Effector CD8-positive, alpha-beta T cell (primary cell): ENCODE measurements at places on chromosomes 12 and 14.
A peak's percentile ranks its signal among the peaks of the same experiment; 100 is the strongest.

DNA sequence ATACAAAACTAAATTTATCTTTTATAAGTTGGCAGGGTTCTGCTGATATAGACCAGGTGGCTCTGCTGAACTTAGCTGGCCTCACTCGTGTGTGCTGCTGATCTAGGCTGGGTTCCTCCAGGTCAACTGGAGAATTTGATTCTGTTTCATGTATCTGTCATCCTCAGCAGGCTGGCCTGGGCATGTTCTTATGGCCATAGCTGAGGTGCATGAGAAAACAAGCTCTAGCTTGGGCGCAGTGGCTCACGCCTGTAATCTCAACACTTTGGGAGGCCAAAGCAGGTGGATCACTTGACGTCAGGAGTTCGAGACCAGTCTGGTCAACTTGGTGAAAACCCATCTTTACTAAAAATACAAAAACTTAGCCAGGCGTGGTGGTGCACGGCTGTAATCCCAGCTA lies 24.3 kb upstream of the BCL2L14 start:
- DNase-seq = no peak

- DNase-seq = no peak
Measured at GRCh38 chr12:130372936-130373335, 35.2 kb downstream of the PIWIL1 start.

DNA sequence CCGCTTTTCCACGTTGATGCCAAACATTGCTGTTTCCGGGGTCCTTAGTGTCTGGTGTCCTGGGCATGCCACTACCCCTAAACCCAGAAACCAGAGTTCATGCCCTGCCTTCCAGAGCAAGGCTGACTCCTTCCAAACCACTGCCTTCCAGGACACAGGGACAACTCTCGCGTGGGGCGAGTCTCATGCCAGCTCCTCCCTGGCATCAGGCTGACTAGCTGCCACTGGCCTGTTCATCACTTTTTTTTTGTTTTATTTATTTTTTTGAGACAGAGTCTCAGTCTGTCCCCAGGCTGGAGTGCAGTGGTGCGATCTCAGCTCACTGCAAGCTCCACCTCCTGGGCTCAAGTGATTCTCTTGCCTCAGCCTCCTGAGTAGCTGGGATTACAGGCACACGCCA lies 4.8 kb downstream of the SETD1B start:
- DNase-seq = no peak

DNA sequence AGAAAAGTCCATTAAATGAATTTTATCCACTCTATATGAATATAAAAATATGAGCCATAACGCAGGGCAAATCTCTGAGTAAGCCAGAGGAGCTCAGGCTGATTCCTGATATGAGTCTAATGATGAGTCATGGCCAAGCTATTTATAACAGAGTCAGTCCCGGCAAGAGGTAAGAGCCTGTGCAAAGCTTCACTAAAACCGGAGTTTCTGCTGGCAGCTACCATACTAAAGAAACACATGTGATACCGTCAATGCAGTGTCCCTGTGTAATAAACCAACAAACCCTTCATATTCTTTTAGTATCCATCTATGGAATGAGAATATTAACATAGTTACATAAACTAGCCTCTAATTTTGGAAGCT lies 319.4 kb downstream of the KCNC2 start:
- DNase-seq = no peak

DNA sequence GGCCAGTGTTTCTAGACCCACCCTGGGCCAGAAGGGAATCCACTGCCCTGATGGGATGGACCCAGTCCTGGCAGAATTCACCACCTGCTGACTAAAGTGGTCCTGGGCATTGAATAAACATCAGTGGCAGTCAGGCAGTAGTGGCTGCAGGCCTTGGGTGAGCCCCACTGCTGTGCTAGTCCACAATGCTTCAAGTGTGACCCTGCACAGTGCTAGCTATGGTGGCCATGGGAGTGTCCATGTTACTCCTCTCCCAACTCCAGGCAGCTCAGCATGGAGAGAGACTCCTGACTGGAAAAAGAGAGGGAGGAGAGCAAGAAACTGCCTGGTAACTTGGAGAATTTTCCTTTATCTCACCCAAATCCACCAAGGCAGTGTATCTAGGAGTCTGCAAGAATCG lies 17.5 kb upstream of the CSRP2 start:
- no peak for DNase-seq

- DNase-seq = no peak
Measured at GRCh38 chr14:75059642-75060041, 4.2 kb downstream of the ACYP1 start.

GRCh38 chr12:77016606-77017005 lies 48.8 kb downstream of the E2F7 start:
- DNase-seq = no peak

GRCh38 chr14:75268633-75269550 lies 9.7 kb upstream of the FOS start:
- DNase-seq = no peak

GRCh38 chr12:93039930-93040329 lies 110.8 kb upstream of the EEA1 start:
- DNase-seq = no peak

GRCh38 chr14:24277606-24278321 lies 6.4 kb upstream of the RABGGTA start:
- no peak for DNase-seq

DNA sequence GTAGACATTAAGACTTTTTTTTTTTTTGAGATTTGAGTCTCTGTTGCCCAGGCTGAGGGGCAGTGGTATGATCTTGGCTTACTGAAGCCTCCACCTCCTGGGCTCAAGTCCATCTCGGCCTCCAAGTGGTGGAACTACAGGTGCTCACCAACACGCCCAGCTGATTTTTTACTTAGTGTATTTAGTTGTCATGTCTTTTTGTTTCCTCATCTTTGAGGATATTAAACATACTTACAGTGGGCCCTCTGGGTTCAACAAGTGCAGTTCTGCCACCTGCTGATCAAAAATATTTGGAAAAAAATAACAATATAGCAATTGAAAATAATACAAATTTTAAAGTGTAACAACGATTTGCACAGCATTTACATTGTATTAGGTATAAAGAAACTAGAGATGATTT lies 4.4 kb upstream of the B4GALNT1 start:
- DNase-seq = no peak

DNA sequence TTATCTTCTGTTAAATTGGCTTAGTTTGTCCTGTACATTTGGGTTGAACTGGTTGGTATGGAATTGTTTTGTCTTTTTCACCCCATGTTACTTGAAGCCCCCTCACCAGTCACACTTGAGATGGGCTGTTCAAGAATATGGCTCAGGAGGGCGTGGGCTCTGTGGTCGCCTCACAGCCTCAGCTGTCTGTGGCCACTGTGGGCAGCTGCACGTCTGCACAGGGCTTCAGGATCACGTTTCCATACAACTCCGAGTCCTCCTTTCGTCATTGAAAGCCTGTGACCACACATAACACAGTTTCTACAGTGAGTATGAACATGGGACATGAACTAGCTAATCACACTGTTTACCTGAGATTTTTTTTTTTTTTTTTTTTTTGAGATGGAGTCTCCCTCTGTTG lies 81.3 kb downstream of the MOK start:
- no peak for DNase-seq

DNA sequence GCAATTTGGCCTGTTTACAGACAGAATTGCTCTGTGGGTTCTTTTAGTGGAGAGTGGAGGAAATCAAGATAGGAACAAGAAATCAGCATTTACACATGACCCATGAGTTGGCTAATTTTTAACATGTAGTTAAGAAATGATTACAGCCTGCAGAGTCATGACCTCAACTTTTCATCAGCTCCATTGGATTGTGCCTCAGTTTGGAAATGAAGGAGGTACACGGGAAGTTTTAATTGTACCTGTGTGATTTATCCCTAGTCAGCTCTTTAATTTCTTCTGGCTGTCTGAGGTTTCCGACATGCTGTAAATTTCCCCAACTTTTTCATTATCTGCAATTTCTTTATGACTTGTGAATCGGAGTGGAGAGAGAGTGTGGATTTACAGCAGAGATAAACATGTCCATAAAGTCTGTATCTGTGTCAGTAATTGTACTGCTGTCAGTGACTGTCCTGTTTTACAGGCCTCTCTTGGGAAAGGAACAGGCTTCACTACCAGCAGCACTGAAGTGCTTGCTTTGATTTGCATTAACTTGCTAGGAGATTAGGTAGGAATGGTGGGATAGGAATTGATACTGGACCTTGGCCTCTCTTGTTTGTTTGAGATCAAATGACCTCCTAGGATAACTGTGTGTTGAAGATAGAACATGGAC lies 49.2 kb downstream of the LIN52 start:
- no peak for DNase-seq

DNA sequence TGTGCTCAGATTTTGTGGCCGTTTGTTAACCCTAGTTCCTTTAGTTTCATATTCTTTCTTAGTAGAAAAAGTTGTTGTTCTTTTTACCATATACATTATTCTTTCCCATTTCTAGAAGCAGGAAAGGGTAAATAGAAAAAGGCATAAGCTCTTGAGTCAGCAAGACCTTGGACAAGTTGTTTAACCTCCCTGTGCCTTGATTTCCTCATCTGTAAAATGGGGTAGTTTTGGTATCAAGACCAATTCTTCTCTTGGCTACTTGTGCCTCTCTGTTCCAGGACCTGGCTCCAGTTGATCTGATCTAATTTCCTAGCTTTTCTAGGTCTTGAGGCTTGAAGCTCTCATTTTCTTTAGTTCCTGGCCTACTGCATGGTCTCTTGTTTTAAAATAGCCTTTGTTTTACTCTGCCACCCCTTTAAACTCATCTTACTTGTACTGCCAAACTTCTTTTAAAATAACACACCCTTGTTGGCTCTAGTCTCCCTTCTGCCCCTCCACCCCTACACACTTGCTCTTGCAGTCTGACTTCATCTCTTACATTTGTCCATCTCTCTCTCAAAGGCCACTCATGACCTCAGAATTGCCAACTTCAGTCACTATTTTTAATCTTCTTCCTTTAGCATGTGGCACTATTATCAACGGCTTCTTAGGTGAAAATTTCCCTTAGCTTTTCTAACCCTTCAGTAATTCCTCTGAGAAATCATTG lies 143.7 kb downstream of the TTLL5 start:
- DNase-seq = no peak

DNA sequence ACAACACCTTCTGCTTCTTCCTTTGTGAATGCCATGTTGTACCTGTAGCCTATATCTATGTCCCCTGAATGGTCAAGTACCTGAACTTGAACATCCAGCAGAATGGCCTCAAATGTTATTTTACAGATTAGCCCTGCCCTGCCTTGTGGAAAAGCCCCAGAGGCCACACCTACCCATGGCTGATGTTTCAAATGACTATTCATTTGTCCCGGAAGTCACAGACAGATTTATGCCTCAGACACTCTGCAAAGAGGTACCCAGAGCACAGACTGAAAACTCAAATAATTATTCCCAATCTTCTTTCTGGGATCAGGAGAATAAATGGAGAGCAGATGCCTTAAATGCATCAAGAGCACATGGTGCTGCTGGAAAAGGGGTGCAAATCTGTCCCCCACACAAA lies 13.0 kb upstream of the DPF3 start:
- no peak for DNase-seq

- DNase-seq = no peak
Measured at GRCh38 chr12:269191-269590, 6.6 kb upstream of the SLC6A13 start.

GRCh38 chr14:70317969-70318634 lies 41.4 kb downstream of the COX16 start:
- no peak for DNase-seq

DNA sequence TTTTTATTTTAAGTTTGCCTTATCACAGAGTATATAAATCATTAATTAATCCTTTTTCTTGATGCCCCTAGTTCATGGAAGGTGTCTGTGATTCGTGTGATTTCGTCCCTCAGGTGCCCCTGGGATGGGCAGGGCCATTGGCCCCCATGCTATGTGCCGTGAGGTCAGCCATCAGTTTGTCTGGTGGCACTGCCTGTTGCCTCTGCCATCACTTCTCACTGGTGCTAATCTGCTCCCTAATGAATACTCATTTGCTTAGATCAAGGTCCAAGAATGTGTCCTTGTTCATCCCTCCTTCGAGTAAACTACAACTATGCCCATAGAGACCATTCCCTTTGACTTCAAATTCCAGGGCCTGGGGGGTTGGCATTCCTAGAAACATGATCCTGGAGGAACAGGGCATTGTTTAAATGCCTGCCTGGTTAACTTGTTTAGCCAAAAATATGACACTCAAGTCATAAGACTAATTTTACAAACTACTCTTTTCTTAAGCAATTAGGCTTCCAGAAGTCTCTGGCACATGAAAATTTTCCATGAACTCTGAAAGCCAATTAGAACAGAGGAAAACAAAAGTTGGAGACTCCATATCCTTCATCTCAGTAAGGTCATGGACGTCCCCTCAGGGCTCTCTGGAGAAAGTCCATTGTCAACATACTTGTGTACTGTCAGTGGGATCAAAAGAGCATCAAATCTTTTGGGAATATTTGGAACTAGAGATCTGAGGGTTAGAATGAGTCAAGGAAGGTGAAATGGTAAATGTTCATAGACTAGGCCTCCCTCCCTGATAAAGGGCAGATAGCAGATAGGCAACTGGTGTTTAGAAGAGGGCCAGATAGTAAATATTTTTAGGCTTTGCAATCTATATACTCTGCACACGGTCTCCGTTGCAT lies 90.9 kb upstream of the PLXNC1 start:
- DNase-seq = no peak

GRCh38 chr12:107326237-107326636 lies 232.9 kb upstream of the CRY1 start:
- no peak for DNase-seq

DNA sequence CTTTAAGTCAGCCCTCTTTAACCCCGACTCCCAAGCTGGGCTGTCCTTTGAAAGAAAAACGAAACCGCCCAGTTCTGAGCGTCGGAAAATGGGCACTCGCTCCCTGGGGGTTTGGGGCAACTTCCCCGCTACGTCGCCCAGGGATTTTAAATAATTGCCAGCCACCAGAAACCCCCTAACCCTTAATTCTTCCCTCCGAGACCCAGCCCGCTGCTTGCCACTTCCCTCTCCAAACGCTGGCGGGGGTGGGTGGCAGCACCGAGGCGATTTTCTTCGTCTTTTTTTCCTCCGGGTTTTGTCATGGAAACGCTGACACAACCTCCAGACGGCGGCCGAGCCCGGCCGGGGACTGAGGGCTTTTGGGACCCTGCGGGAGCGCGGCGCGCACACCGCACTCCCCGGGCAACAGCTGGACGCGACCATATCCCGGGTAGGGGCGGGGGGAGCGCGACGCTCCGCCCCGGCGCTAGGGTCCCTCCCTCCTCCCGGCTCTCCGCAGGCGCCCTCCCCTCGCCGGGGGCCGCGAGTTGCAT lies at the start of gene CHST11:
CHST11 (plus strand) TSS at position 532 of the 533 bp plus-strand sequence.
- peak; percentile 40 for DNase-seq

DNA sequence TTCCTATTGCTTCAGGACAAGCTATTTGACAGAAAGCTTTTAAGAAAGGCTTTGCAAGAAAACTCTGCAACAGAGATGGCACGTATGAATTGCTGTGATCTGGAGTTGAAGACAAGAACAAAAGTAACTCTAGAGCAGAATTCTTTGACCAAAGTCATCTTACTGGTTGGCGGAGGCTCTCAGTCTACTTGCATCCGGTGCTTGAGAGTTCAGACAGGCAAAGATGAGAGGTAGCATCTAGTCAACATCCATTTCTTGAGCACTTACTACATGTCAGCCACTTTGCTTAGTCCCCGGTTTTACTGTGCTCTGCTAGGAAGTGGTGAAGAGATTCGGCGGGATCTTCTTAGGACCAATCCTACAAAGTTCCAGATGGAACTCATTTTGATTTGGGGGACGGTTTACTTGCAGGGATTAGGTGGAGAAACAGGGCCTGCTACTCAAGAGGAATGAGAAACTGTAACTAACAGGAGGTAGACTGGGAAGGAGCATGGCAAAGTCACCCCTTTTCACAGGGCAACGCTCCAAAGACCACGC lies 404 bp upstream of the CCDC91 start:
- DNase-seq = no peak

GRCh38 chr14:89394972-89395371 lies 22.1 kb downstream of the FOXN3 start:
- no peak for DNase-seq

GRCh38 chr12:109840305-109841074 lies 7.3 kb upstream of the TRPV4 start:
- DNase-seq = no peak
